Fibroblast of the conjunctiva (primary cell): ENCODE measurements at places on chromosomes 11 and 22.

- no peak for DNase-seq
Observed at GRCh38 chr11:62431171-62431901, 12.5 kb downstream of the SCGB1A1 start.

- DNase-seq: no peak
Observed at GRCh38 chr22:47071807-47072641, 309.6 kb downstream of the TBC1D22A start.

DNA sequence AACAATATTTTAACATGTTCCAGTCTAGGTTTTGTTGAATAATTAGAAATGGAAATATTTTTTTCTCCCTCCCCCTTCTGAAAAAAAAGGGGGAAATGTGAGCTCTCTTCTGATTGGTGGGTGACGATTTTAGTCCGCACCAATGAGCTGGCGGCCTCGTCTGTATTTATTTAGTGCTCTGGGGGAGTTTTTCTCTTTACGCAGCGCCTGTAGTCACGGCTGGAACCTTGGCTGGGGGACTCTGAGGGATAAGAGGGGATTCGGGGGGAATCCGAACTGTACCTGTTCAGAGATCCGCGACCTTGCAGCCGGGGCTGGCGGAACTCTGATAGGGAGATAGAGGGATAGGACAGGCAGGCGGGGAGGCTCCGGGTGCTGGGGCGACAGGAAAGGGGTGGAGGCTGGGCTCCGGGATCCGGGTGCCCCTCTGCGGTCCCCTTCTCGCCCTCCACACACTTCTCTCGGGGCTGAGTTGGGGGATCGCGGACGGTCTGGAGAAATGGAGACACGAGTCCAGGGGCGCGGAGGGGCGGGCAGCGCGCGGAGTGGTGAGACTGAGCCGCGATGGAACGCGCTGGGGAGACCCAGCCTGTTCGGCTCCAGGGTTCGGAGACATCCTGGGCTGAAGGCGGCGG is 99.7 kb upstream of the HSD17B12 start:
- no peak for DNase-seq

- no peak for DNase-seq
Observed at GRCh38 chr22:43743131-43743530, 69.0 kb downstream of the EFCAB6 start.

- no peak for DNase-seq
Observed at GRCh38 chr11:89205378-89205777, 27.7 kb downstream of the TYR start.

DNA sequence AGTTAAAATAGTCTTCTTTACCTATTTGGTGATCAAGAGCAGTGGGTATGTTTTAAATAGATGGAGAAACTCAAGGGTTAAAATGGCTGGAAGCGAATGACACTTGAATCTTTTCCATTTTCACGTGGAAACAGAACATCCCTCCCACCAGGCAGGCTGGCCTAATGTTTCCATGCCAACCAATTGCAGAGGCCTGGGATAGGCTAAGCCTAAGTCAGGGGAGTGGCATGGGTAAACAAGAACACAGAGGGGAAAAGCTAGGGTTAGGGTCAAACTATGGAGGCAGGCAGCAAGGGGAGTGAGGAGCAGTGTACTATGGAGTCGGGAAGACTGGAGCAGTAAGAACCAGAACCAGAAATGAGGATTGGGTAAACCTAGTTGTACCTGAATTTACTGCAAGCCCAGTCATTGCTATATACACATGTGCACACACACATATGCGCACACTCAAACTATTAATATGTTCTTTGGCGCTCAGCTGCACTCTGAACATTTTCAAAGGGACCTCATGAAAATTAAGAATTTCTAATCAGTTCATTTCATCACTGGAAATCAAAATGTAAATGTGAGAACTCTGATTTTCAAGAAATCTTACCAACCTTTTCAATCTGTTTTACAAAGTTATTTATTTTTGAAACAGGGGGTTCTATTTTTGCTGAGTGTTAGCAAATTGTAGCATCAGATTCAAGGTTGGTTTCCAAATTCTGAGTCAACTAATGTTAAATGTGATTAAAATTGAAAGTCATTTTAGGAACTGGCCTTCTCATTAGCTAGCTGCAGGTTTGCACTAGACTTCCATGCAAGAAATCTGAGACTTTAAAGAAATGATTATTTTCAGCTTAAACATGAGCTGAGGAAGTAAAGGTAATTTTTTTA is 327.0 kb upstream of the CCDC90B start:
- no peak for DNase-seq

GRCh38 chr11:78575478-78575877 is 814 bp upstream of the NARS2 start:
- no peak for DNase-seq

- no peak for DNase-seq
Observed at GRCh38 chr22:43823911-43824665, 12.0 kb upstream of the EFCAB6 start.

DNA sequence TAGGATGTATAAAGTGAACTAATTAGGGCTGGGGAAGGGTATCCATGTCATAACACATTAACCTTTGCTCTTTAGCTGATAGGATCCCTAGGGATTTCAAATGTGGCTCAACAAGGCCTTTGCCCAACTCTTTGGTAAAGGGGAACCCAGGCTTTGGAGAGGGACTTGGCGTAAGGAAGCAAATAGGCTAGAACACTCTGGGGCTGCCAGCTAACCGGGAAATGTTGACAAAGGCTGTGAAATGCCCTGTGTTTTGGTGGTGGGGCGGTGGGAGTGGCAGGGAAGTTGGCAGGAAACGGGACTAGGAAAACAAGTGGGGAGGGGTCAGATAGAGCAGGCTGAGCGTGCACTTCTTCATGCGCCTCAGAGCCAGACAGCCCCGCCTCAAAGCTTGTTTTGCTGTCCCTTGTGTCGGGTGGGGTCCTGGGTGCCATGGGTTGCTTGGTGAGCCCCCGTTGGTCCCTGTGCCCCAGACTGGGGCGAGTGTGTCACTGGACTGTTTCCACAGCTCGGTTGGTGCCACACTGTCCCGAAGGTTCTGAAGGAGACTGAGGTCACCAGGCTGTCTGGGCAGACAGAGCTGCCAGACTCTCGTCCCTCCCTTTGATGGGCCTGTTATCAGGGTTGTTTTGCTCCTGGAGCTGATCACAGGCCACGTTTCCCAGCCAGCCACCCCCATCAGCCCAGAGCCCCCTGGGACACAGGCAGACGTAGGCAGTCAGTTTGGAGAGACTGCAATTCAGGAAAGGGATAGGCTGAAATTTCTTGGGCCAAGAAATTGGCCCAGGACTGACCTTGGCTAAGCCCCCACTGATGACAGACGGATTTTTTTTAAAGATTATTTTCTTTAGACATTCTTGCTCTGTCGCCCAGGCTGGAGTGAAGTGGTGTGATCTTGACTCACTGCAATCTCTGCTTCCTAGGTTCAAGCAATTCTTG is 19.6 kb downstream of the KCTD21 start:
- DNase-seq: peak; percentile 88

DNA sequence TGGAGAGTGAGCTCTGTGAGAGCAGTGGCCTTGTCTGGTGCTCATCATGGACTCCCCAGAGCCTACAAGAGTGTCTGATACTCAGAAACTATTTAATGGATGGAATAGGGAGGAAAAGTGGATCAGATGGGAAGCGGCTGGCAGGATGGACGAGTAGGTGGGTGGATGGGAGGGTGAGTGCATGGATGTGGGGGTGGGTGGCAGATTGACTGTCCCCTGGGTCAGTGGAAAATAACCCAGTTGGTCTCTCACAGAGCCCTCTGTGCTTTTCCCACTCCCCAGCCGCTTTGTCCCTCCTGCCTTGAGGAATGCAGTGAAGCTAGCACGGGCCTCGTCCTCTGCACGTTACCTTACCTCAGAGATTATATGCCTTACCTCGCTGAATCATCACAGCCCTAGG is 5.9 kb downstream of the SPI1 start:
- no peak for DNase-seq

GRCh38 chr11:117748771-117749540 is 48.1 kb downstream of the DSCAML1 start:
- no peak for DNase-seq

DNA sequence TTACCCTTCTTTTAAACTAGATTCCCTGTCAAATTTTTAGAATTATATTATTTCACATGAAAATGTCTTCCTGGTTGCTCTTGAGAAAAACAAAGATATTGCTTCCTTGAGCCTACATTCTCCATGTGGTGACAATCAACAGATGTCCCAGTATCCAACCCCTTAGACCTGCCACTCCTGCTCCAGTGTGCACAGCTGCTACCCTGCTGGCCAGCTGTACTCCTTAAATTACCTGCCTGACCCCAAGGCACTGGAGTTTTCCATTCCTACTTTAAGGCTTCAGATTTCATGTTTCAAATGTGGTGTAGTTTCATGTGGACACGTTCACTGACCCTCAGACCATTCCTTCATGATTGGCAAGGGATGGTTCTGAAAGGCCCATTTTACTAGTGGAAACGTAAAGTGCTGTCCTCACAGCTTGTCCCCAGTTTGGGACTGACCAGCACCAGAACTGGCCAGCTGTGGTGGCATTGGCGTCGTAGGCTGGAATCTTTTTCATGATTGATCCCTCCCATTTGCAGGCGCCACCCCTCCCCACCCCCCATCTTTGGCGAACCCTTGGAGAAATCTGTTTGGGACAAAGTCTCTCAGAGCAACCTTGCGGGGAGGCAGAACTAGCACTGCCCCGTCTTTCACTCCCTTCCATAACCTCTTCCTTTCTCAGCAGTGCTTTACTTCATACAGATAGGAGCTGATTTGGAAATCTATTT is 123.5 kb downstream of the DBX1 start:
- no peak for DNase-seq

- no peak for DNase-seq
Observed at GRCh38 chr11:68076371-68077042, 37.7 kb downstream of the TCIRG1 start.

DNA sequence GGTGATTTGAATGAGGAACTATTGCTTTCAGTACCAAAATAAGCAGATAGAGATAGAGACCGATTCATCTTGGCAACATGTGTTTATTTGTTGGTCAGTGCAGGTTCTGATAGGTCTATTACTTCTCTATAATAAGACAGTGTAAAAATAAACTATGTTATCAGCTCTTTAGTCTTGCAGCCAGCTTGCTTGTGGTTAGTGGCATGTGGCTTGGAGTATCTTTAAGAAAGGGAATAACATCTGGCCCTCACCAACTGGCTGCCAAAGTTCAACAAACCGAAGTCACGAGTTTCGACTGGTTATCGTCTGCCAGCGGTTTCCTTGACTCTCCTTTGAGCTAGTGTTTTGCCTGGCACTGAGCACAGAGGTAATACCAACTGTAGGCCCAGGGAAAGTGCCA is 71.8 kb downstream of the CTTN start:
- DNase-seq: no peak

DNA sequence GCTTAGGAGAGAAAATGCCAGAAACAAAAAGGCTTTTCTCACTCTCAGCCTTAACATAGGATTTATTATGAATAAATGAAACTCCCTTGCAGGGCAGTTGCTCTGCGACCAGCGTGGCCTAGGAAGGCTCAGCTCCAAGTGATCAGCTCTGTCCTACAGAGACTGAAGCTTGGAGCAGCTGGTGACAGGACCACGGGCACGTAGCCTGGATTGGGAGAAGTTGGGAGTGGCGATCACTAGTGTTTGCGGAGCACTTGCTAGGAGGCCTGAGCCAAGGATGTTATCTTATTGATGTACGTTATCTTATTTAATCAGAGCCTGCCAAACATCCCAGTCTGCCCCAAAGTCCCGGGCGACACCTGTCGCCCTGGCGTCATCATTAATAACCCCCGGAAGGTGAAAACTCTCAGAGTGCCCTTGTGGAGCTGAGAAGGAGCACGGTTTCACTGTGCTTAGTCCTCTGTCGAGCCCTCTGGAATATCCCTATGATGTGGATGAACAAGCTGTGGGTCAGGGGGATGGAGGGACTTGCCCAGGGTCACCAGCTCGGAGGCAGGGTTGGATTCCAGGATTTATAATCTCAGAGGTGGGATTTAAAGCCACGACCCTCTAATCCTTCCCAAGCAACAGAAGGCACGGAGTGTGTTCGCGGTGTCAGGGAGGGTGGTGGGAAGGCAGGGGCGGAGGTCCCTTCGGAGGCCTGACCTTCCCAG is 40.8 kb upstream of the SMIM38 start:
- DNase-seq: no peak
